ENCODE measurements at places on chromosomes 4 and X.

DNA sequence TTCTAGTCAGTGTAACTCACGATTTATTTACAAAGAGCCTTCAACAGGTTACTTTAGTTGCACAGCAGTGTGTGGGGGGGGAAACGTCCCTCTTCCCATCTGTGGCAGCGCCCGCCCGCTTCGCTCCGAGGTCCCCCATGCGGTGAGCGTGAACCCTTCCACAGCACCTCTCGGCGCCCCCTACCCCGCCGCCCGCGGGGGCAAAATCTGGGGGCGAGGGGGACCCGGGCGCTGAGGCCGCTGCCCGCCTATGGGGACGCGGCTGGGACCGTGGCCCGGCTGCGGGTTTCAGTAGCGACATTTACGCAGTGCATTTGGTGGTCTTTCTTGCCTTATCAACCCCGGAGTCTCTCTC lies 6.4 kb downstream of the NKX6-1 start:
- no peak overlapping the region for H3K27ac ChIP-seq
- peaks cover 95% of the 10 kb centered on the region for H3K27me3 ChIP-seq
- H3K4me3 ChIP-seq: no peak overlapping the region
- H3K4me1 ChIP-seq: peaks cover under 1% of the 10 kb centered on the region
- H3K36me3 ChIP-seq: no peaks in the 10 kb centered on the region

GRCh38 chr4:41814565-41814964 lies 66.0 kb upstream of the PHOX2B start:
- no peaks in the 10 kb centered on the region for H3K4me1 ChIP-seq
- no peak overlapping the region for H3K4me3 ChIP-seq
- DNase-seq: no peak

- DNase-seq: no peak
- H3K4me1 ChIP-seq: no peaks in the 10 kb centered on the region
- peaks cover 7% of the 10 kb centered on the region for H3K27me3 ChIP-seq
- no peak overlapping the region for H3K4me3 ChIP-seq
- no peak overlapping the region for H3K27ac ChIP-seq
- no peaks in the 10 kb centered on the region for H3K36me3 ChIP-seq
These were observed 112.8 kb downstream of the SPIN3 start for GRCh38 chrX:56882581-56882980.

DNA sequence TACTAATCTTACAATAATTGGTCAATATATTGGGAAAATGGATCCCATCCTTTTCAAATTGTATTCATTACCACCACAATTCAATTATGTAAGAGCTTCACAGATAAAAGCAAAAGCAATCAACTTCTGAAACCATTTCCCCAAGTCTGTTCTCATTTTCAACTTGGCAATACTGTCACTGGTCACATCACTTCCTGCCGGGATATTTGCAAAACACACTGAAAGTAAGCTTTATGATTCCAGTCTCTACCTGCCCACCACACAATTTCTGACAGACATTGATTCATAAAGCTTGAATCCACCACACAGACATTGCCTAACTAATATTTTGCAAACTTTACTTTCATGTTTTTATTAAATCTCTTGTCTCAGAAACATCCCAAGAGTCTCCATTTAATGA lies 53.6 kb downstream of the LIN54 start:
- peak overlapping the region; percentile 37 for H3K27ac ChIP-seq
- DNase-seq: no peak
- no peak overlapping the region for H3K4me3 ChIP-seq
- no peaks in the 10 kb centered on the region for H3K27me3 ChIP-seq
- no peaks in the 10 kb centered on the region for H3K4me1 ChIP-seq

DNA sequence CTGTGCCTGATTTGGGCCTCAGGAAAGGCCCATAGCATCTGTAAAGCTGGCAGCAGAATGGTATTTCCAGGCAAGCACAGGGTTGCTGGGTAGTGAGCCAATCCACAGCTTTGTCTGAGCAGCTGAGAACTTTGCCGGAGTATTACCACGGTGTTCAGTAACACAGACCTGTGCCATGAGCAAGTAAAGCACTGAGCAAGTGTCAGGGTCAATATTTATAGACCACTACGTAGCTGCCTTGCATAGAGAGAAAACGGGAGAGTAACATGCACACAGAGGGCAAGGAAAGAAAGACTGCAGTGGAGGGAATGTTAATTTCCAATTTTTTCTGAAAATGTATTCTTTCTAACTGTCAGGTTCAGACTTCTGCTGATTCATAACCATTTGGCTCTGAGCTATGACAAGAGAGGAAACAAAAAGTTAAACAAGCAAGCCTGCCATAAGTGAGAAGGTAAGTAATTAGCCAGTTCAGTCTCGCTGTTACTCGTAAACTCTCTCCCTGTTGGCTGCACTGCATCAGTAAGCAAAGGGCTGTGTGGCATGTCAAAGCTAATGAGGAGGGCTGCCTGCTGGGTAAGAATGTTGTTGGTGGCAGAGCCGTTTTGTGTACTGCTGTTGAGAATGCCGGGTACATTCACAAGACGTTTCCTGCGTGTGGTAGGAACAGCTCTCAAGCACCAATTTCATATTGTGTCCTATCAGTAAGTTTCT lies 238.1 kb downstream of the BMPR1B start:
- no peak for DNase-seq
- no peaks in the 10 kb centered on the region for H3K36me3 ChIP-seq
- no peaks in the 10 kb centered on the region for H3K27me3 ChIP-seq
- no peak overlapping the region for H3K27ac ChIP-seq
